Hypothalamus (tissue), 51 donors: ENCODE measurements at places on chromosomes 6 and 20.

GRCh38 chr20:22217712-22218352 lies 366.5 kb downstream of the FOXA2 start:
- no peak for DNase-seq

DNA sequence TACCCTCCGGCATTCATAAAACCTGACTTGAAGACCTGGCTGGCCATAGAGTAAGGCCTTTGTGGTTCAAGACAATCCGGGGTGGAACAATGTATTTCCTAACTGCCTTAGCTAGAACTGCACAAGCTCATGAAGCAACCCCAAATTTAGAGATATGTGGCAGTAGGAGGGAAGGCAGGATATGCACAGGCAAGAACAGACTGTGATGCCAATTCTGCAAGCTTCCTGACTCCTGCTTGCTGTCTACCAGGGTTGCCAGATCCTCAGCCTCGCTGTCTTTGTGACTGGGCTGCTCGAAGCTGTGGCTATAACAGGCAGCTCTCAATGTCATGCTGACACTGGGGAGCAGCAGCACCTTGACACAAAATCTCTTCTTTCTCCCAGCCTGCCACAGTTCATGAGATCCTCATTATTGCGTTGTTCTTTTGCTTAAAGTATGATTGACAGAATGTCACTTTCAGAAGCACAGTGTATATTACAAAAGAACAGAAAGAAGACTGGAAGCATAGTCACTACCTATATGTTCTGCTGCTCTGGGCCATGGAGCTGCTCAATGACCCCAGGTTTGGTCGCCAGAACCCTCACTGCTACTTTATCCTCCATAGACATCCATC lies 18.3 kb upstream of the SHLD1 start:
- DNase-seq, result no peak

- DNase-seq, result peak; percentile 69
These were observed 695.2 kb downstream of the PHF3 start for GRCh38 chr6:64330694-64331307.

- no peak for DNase-seq
These were observed 176.4 kb upstream of the AKAP12 start for GRCh38 chr6:151063352-151063751.

DNA sequence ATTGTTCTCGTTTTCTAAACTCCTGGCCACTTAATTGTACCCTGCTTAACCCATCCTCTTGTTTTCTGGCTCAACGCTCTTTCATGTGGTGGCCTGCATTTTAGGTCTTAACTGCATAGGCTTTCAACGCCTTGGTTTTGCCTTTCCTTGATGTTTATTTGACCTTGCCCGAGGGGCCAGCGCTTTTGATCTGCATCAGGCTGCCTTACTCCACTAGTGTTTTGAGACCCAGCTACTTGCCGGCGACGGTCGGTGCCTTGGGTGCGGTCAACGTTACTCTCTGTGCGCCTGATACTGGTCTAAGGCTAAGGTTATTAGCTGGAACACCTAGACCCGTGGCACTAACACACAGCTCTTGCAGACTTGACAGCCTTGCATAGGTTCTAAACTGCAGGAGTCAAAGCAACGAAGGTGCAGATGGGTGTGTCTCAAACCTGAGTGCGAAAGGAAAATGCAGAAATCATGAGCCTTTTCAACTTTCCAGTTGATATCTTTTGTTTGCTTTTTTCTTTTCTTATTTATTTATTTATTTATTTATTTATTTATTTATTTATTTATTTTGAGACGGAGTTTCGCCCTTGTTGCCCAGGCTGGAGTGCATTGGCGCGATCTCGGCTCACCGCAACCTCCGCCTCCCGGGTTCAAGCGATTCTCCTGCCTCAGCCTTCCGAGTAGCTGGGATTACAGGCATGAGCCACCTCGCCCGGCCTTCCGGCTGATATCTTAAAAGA lies 138.8 kb downstream of the HFE start:
- no peak for DNase-seq

DNA sequence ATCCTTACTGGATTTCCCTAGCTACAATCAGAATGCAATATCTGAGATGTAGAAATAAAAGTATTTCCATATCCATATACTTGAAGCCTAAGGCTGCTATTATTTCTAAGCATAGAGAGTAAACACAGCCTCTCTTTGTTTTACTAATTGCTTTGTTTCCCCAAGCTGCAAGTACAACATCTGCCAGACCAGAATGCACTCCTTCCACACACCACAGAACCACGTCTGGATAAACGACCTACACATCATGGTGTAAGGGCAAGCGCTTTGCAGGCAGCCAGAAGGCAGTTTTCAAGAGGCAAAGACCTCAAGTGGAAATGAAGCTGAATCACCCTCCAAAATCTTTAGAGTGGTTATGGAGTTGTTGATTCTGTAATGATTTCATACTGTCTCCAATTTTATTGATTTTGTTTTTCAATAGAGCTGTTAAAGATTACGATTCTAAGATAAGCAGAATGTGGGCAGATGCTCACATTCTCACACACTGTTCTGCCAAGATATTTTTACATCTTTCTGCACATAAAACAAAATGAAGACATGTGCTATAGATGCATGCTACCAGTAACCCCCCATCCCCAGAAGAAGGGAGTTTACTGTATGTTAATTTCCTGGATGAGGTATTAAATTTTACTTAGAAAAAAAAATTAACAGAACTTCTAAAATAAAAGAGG lies 88.8 kb downstream of the THEMIS start:
- no peak for DNase-seq

DNA sequence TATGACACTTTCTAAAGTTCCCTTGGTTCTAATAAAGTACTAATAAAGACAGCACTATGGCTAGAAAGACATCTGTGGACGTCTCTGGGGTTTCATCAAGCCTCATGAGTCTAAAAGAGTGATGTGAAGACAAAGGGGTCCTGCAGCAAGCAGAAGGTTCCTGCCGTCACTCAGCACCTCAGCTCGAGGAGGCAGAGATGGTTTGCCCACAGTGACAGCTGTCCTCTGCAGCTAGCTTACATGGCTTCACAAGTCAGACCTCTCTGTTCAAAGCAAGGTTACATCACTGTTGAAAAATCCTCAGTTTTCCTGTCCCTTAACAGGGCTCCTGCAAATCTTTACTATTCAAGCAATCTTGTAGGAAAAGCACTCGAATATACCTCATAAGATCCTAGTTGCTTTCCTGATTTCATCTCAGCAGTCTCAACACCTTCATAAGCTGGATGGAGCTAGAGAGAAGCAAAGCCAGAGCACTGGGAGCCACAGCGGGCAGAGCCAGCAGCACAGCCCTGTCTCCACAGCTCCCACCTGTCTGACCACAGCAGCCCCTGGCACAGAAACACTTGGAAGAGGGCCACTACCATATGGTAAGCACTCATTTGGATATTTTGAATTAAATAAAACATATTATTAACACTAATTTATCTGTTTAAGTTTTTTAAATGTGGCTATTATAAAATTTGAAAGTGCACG lies 202.3 kb downstream of the GMDS start:
- DNase-seq, result no peak

- DNase-seq, result no peak
These were observed 85.0 kb downstream of the NFATC2 start for GRCh38 chr20:51457533-51457932.

DNA sequence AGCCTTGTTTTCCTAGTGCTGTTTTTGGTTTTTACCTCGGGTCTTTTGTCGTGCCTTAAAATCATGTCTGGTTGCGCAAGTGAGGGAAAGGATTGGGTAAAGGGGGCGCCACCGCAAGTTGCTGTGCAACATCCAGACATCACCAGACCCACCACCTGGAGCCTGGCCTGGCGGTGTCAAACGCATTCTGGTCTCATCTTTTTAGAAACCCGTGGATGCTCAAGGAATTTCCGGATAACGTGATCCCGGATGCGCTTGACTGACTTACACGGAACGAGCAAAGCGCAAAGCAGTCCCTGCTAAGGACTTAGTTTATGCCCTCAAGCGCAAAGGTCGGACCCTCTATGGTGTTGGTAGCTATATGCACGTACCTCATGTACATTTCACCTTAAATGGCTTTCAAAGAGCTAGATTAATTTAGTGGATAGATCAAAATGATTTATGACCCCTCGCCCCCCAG lies 105.2 kb downstream of the OR2B2 start:
- DNase-seq, result no peak

- DNase-seq, result no peak
These were observed 72.4 kb downstream of the GPX5 start for GRCh38 chr6:28597924-28598722.

DNA sequence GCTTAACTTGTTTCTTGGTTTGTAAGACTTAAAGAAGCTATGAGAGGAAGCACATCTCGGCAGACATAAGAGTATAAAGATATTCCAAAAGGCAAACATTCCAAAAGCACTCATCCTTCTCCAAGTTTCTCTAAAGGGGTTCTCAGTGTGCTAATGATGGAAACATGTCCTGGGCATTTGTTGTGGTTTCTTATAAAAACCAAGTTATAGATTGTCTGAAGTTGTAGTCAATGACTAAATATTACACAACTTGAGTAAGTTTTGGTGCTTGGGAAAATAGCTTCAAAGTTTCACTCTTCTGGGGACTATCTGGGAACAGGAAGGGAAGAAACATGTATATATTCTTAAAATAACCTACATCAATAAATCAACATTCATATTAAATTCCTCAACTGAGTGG lies 128.3 kb upstream of the TBX18 start:
- DNase-seq, result no peak

DNA sequence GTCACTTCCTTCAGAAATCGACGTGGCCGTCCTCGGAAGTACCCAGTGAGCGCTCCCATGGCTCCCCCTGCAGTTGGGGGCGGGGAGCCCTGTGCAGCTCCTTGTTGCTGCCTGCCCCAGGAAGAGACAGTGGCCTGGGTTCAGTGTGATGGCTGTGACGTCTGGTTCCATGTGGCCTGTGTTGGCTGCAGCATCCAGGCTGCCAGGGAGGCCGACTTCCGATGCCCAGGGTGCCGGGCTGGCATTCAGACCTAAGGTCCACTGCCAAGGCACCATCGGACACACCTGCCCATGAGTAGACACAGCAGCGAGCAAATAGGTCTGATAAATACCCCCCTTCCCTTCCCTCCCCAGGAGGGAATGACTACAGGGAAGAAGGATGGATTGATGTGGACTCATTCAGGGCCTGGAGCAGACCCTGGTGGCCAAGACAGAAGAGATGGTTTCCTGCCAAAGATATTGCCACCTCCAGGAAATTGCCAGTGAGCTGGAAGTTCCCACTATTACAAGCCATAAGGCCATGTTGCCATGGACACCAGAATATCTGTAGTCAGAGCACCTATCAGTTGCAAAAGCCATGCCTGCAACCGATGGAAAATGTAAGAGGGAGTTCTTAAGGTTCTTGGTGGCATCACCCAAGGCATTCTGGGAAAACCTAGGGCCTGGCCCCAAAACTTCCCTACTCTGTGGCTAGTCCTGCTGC lies 4.2 kb downstream of the TCF19 start:
- no peak for DNase-seq

DNA sequence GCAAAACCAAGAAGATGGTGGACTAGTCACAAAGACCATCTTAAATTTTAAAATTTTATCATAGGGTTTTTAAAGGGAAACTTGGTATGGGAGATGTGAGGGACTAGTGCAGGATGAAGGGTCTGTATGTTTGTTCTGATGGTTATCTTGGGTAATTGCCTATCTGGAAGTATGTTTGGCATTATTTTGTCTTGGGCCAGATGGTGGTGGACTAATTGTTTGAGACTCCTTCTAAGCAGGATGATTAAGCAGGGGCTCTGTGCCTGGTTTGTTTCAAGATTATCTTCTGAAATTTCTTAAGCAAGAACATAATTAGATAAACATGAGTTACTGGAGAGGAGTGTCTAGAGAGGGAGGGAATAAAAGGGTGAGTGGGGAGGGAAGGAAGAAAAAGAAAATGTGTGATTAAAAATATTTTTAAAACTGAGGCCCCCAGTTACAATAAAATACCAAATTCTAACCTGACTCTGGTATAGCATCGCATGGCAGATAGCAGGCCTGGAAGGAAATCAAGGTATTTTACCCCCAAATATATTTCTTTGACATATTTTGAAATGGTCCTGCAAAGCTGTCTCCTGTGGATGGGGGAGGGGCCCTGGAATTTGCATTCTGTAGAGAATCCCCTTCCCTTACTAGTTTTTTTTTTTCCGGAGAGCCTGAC lies 49.9 kb upstream of the FAM184A start:
- DNase-seq, result no peak

- no peak for DNase-seq
These were observed 335.6 kb downstream of the ZFAND3 start for GRCh38 chr6:38155144-38155543.

DNA sequence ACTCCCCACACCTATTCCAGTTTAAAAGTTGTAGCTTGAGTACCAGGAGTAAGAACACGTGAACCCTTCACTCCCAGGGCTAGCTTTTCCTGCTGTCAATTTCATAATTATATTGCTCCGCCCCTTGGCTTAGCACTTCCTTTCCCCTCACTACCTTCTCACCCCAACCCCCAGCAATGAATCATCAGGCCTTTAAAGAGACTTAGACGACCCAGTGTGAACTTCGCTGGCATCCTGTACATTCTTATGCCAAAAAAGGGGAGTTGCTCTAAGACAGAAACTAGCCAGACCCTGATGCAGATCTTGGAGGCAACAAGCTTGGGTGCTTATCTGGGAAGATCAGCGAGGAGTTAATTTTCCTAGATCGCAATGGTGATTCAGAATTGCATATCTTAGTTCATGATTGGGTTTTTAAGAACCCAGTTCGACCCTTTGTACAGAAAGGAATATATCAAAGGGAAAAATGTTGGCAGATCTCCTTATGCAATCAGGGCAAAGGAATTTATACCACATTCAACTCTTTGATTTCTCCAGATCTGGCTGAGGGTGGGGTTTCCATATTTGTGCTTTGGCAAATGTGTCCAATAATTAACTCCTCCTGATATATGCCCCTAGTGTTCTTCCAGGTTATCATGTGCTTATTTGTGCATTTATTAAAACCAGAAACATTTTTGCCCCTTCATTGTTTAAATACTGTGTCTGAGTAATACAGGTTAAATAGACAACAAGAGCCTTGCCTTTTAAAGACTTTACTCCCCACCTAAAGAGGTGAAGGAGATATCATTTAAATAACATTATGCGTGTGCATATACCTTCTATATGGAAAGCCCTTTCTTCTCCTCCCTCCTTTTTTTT lies 8.1 kb upstream of the ATXN1 start:
- DNase-seq, result no peak

DNA sequence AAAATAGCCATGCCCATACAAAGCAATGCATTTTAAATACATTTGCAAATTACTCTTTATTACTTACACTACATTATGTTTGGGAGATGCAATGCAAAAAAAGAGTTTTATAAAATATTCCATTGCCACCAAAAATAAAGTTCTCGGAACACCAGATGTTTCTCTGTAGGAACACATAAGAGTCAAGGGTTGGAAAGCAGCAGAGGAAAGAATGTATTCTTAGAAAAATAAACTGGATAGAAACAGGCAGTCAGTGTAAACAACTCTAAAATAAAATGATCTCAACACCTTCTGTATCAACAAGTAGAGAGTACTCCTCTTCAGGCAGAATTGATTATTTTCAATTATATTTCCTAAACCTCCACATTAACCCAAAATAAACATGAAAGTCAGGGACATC lies 28.1 kb downstream of the KIF13A start:
- DNase-seq, result no peak
